ENCODE measurements at places on chromosomes 16 and 17. TPM values are rescaled to one million over a fixed set of nuclear protein-coding genes. Genes with fewer than 3 reads are reported as not detected.

The ACSM2A gene
- total RNA-seq: not detected

DNA sequence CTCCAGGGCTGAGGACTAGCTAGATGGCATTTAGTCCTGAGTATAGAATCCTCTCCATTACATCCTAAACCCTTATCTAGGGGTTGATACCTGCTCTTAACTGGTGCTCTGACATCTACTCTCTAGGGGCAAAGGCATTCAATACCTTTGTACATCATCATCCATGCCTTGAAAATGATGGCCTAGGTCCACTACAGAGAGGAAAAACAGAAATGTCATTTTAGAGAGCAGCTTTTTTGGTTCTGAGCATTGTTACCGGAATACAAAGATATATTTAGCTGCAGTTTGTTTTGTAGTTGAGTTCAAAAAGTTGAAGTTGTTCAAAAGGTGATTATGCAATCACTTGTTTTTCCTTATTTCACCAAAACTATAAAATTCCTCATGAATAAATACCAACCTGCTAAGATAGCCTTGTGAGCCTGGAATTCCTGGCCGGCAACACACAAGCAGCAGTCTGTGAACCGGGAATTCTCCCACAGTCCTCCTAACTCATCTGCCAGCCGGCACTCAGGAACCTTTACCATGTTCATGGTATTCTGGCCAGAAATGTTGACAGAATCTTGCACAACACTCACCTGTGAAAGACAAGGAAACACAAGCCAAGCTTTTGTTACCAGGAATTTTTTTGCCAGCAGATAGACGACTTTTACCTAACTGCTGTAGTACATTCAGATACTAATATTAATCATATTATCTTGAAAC, 35.4 kb downstream of the NXPH3 start:
- no peak overlapping the region for H3K27ac ChIP-seq
- DNase-seq: no peak
- peaks cover 30% of the 10 kb centered on the region for H3K36me3 ChIP-seq
- no peak overlapping the region for H3K4me3 ChIP-seq
- peaks cover 5% of the 10 kb centered on the region for H3K4me1 ChIP-seq

- DNase-seq: no peak
- H3K4me1 ChIP-seq: peaks cover 4% of the 10 kb centered on the region
- no peaks in the 10 kb centered on the region for H3K27me3 ChIP-seq
- H3K4me3 ChIP-seq: no peak overlapping the region
- peaks cover 12% of the 10 kb centered on the region for H3K36me3 ChIP-seq
- no peak overlapping the region for H3K27ac ChIP-seq
Observed at GRCh38 chr17:82912484-82913089, 72.8 kb upstream of the ZNF750 start.

DNA sequence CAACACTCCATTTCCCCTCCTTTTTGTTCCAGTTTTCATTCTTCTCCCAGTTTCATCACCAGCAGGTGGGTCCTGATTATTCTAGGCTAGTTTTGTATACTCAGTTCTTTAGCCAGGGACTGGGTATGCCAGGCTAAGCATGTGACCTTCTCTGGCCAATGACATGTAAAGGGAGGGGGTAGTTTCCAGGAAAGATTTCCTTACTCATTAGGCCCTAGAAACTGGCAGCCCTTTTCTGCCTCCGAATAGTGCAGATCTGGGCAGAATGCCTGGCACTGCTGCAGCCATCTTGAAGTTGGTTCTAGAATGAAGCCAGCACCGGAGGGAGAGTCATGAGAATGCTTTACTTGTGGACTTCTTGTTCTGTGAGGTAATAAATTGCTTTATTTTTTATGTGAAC, 126.9 kb upstream of the AXIN2 start:
- peaks cover 6% of the 10 kb centered on the region for H3K4me1 ChIP-seq
- H3K27ac ChIP-seq: no peak overlapping the region
- H3K4me3 ChIP-seq: no peak overlapping the region
- H3K36me3 ChIP-seq: no peaks in the 10 kb centered on the region

The ITGAL gene
- total RNA-seq: 226 TPM

DNA sequence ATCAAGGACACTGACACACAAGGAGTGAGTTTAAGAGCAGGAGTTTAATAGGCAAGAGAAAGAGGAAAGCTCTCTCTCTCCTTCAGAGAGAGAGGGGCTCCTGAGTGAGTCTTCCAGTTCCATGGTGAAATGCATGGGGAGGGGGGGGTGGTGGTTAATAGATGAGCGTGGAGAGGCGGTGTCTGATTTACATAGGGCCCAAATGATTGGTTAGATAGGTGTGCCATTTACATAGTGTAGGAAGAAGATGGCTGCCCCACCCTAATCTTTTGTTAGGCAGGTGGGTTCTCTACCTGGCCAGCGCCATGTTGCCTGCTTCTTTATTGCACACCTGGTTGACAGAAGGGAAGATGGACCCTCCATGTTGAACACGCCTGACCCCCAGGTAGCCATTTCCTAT, 250.0 kb upstream of the CACNG5 start:
- DNase-seq: no peak
- H3K27ac ChIP-seq: no peak overlapping the region
- no peak overlapping the region for H3K4me3 ChIP-seq
- H3K4me1 ChIP-seq: peaks cover 19% of the 10 kb centered on the region
- peaks cover 18% of the 10 kb centered on the region for H3K36me3 ChIP-seq
- H3K27me3 ChIP-seq: no peaks in the 10 kb centered on the region

- peaks cover 51% of the 10 kb centered on the region for H3K36me3 ChIP-seq
- DNase-seq: no peak
- no peak overlapping the region for H3K4me3 ChIP-seq
- no peaks in the 10 kb centered on the region for H3K4me1 ChIP-seq
Observed at GRCh38 chr16:15689290-15689689, 39.2 kb downstream of the NDE1 start.

- peaks cover 15% of the 10 kb centered on the region for H3K36me3 ChIP-seq
- no peak for DNase-seq
- H3K27me3 ChIP-seq: no peaks in the 10 kb centered on the region
- H3K4me1 ChIP-seq: peaks cover 10% of the 10 kb centered on the region
- no peak overlapping the region for H3K27ac ChIP-seq
Observed at GRCh38 chr16:67963292-67963661, 5.2 kb downstream of the SLC12A4 start.

DNA sequence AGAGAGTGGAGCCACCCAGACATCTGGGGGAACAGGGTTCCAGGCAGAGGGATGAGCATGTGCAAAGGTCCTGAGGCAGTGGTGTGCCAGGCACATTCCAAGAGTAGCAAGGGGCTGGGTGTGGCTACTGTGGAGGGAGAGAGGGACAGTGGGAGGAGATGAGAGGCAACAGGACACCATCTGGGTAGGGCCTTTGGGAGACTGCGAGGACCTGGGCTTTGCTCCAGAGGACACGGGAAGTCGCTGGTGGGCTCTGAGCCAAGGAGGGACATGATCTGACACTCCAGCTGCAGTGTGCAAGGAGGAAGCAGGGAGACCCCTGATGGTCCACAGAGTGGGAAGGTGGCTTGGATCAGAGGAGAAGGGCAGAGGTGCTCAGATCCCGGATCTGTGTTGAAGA, 56.7 kb upstream of the MED9 start:
- no peak overlapping the region for H3K27ac ChIP-seq
- no peaks in the 10 kb centered on the region for H3K27me3 ChIP-seq
- peaks cover 17% of the 10 kb centered on the region for H3K4me1 ChIP-seq

The TLCD3B gene
- total RNA-seq: 5.0 TPM

The SLFN13 gene
- 48.7 TPM for total RNA-seq

- H3K4me3 ChIP-seq: no peak overlapping the region
- H3K27me3 ChIP-seq: peaks cover 1% of the 10 kb centered on the region
- H3K27ac ChIP-seq: no peak overlapping the region
- H3K4me1 ChIP-seq: no peaks in the 10 kb centered on the region
Observed at GRCh38 chr16:5479926-5480325, 382.3 kb upstream of the EEF2KMT start.

- no peak overlapping the region for H3K27ac ChIP-seq
- H3K4me3 ChIP-seq: no peak overlapping the region
- no peaks in the 10 kb centered on the region for H3K36me3 ChIP-seq
- H3K4me1 ChIP-seq: peaks cover 4% of the 10 kb centered on the region
- H3K27me3 ChIP-seq: peaks cover 2% of the 10 kb centered on the region
Observed at GRCh38 chr16:79723583-79724168, 123.1 kb upstream of the MAF start.

DNA sequence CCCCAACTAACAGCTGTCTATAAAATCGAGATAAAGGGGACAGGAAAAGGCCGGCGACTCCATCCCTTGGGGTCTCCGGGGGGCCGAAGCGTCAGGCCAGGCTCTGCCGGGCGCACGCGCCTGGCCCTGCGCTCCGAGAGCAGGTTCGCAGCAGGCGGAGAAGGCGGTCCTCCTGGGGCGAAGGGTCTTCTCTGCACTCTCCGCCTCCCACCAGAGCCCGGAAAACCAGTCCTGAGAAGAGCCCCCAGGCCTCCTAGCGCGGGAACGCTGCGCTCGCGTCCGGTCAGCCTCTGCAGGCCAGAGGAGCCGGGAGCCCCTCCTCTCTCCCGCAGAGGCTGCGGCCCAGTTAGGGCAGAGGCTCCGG, 5.1 kb downstream of the FOXF1 start:
- DNase-seq: no peak
- peaks cover 1% of the 10 kb centered on the region for H3K36me3 ChIP-seq
- peaks cover 67% of the 10 kb centered on the region for H3K27me3 ChIP-seq
- peaks cover 8% of the 10 kb centered on the region for H3K4me1 ChIP-seq
- H3K27ac ChIP-seq: no peak overlapping the region
- no peak overlapping the region for H3K4me3 ChIP-seq

The OR4D1 gene
- 0.17 TPM for total RNA-seq
